ENCODE measurements at places on chromosomes 16 and 17.

DNA sequence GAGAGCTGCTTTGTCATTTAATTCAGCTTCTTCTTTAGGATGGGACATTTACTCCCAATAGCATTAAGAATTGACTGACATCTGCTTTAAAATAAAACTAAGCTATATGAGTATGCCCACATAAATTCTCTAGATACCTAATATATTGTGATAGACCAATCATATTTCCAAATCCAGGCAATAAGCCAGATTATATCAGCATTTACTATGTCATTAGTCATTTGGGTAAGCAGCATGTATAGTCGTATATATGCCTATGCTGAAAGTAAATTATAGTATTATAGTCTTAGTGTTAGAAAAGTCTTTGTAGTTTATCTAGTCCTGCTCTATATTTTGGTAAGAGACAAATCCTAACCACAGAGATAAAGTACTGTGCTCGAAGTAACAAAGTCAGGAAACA is 958.1 kb downstream of the KCNJ2 start:
- no peak for DNase-seq

- no peak for DNase-seq
These were observed 369.2 kb downstream of the CDH13 start for GRCh38 chr16:82995924-82996441.

DNA sequence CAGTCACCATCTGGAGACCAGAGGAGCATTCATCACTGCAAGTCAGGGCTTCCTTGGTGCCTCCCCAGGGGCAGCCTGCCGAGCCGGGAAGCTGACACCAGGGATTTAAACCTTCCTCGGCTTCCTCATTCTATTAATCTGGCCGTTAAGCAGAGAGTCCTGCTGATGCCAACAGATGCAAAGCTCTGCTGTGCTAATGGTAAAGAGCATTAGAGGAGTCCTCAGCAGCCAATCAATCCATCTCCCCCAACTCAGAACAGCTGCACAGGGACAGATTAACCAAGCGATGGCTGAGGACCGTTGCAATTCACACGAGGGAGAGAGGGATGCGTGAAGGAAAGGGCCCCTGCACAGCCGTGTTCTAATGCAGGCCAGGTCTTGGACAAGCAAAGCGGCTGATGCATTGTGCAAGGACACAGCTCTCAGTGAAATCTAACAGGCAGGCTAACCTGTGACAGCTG is 116.6 kb downstream of the XYLT1 start:
- DNase-seq, result no peak

GRCh38 chr16:57152096-57153093 is 33.4 kb downstream of the PSME3IP1 start:
- peak; percentile 82 for DNase-seq

DNA sequence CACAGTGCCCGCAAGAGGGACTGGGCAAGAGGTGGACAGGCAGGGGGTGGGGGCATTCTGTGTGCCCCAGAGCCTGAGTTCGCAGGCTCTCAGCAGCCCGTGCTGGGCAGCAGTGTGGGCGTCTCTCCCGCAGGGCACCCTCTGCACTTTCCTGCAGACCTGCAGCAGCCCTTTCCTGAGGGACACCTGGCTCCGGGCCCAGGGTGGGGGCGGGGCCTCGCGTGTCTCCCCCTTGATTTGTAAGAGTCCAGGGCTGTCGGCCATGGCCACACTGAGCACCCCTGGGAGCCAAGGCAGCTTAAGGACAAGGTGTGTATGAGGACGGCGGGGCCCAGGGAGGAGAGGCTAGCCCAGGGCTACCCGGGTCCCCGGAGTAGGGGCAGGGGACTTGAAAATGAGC is 33.4 kb upstream of the SLC38A10 start:
- DNase-seq, result peak; percentile 14

DNA sequence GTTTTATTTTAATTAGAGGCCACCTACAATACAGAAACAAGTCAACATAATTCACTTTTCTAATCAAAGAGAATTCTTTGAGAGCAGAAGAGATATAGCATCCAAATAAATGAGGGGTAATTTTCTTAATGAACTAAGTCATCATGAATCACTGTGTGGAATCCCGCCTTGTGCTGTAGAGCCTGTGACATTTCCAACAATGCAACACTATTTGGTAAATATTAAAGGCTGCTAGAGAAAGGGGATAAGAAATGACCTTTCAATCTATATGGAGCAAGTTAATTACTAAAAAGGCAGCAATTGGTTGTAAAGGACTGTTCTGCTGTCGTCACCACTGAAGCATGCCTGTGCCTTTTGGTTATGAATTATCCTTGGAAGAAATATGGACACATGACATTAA is 345.7 kb upstream of the MAF start:
- no peak for DNase-seq

DNA sequence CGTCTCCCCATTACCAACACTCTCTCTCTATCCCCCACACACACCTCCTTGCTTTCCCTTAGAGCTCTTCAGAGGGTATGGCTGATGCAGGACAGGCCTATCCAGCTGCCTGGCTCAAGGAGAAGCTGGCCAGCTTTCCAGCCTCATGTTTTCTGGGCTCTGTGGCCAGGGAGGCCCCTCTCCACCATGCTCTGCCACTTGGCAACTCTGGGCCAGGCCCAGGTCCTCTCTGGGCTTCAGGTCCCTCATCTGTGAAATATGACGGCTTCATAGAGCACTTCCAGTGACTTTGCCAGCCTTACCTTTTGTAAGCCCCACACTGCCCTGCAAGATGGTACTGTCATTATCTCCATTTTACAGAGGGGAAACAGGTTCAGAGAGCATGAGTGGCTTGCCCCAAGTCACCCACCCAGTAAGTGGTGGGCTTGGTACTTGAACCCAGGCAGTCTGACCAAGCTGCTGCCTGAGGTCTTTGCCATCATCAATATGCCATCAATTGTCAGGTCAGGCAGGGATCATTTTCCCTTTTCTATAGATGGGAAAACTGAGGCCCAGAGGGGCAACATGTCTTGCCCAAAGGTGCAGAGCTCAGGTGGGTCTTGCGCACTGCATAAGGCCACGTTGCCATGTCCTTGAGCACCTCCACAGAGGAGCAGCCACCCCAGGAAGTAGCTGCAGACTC is 548 bp upstream of the ADGRG5 start:
- DNase-seq, result no peak

DNA sequence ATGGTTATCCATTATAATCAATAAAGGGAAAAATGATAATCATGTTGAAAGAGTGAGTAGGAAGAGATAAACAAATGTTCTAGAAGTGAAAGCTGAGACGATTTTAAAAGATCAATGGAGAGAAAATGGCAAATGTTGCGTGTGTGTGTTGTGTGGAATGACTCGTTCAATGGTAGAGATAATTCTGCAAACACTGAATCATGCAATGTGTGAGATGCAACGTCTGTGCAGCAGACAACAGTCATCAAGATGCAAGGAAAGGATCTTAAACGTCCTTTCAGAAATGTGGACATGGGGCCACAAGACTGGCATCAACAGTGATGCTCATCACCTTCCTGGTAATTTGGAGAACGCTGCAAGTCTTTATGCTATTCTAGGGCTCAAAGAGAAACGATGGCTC is 124.4 kb downstream of the CDYL2 start:
- DNase-seq, result no peak

DNA sequence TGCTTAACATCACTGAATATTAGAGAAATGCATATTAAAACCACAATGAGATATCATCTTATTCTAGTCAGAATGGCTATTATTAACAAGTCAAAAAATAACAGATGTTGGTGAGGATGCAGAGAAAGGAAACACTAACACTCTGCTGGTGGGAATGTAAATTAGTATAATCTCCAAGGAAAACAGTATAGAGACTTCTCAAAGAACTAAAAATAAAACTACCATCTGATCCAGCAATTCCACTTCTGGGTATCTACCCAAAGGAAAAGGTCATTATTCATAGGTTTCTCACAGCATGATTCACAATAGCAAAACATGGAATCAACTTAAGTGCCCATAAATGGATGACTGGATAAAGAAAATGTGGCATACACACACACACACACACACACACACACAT is 166.4 kb downstream of the CEP112 start:
- no peak for DNase-seq

DNA sequence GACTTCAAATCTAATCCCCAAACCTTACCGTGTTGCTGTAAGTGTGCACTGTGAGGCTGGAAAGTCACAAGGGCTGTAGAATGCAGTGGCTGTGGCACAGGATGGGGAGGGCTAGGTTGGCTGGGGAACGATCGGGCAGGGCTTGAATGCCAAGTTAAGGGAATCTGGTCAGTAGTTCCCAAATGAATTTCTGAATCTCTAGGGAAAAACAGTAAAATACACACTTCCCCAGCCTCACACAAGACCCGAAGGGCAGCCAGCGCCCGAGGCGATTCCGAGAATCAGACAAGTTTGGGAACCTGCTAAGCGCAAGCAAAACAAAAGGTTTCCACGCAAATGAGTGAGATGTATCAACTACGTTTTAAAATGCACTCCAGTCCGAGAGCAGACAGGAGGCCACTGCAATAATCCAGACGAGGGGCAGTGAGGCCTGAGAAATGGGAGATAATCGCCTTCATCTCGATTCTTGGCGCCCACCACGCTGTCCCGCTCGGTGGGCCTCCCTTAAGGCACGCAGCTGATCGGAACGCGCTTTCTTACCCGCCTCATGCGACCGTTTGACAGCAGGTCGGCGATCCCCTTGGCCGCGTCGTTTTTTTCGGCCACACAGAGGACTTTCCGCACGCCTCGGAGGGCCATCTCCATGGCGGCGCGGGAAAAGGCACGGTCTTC is 599 bp downstream of the TOP3A start:
- no peak for DNase-seq

GRCh38 chr17:40309031-40309948 is at the start of gene RARA:
TSS of gene RARA (plus strand) at chr17:40309180. CDS start at chr17:40331219, 22,039 bp downstream.
- peak; percentile 32 for DNase-seq

- no peak for DNase-seq
These were observed 20.1 kb downstream of the MPRIP start for GRCh38 chr17:17062356-17062755.

DNA sequence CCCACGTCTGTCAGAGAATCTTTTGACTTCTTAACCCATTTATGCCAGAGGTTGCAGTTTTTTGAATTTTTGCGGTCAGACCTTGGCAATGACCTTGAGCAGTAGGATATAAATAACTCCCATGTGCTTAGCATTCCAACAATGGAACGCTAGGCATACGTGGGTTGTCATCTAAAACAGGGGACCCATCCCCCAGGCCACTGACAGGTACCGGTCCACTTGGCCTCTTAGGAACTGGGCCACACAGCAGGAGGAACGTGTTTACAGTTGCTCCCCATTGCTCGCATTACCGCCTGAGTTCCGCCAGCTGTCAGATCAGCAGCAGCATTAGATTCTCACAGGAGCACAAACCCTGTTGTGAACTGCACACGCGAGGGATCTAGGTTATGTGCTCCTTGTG is 76.8 kb upstream of the LGALS9 start:
- no peak for DNase-seq

- no peak for DNase-seq
These were observed 502.4 kb upstream of the CDH11 start for GRCh38 chr16:65624229-65624628.

DNA sequence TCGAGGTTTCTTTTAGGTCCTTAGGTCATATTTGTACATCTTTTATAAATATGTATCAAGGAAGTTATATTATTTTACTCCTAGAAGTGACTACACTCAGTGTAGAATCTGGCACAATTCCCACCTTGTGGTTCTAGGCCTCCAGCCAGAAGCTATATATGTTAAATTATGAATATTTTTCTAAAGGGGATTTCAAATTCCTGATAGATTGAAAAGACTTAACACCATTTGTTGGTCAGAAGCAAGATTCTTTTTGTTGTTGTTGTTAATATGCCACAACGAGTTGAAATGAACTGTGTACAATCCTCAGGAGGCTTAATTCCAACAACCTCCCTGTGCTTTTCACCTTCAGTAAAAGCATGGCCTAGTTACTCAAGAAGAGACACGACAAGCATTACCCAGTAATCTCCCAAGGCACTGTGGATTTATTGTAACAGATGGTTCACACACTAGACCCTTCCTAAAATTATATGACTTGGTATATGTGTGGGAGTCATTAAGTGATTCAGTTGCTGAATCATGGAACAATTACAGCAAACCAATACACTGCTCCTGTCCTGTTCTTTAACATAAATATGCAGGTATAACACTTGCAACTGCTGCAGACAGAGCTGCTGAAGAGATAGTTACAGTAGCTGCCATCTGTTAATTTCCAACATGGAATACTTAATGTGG is 964.4 kb upstream of the GOT2 start:
- peak; percentile 6 for DNase-seq

GRCh38 chr17:27402943-27403342 is 53.3 kb upstream of the KSR1 start:
- DNase-seq, result no peak

GRCh38 chr17:58382108-58382871 is 30.3 kb upstream of the SUPT4H1 start:
- DNase-seq, result no peak

GRCh38 chr16:20673882-20674683 is 23.4 kb downstream of the ACSM1 start:
- peak; percentile 31 for DNase-seq

GRCh38 chr16:54977211-54977610 is 46.5 kb downstream of the IRX5 start:
- DNase-seq, result no peak

DNA sequence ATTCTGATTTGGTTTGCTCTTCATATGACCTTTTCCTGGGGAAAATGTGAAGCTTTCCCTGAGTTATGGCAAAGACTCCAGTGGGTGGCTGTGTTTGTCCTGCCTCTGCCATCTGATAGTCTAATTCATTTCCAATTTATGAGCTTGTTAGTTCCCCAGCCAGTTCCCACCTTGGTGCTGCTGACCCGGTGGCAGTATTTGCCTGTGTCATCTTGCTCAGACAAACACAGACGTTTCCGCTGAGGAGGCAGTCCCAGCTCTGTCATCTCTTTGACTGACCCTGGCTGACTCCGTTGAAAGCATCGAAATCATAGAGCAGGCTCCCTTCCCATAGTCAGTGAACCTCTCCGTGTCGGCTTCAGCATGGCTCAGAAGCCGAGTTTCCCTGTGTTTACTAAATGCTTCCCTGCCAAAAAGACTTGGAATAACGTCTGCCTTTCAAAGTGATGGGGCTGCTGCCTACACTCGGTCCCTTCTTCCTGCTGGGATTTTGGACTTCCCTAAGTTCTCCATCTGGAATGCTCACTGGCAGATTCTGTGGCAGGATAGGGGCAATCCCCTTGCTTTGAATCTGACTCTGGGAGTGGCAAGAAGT is 538.3 kb downstream of the NPIPA7 start:
- no peak for DNase-seq

DNA sequence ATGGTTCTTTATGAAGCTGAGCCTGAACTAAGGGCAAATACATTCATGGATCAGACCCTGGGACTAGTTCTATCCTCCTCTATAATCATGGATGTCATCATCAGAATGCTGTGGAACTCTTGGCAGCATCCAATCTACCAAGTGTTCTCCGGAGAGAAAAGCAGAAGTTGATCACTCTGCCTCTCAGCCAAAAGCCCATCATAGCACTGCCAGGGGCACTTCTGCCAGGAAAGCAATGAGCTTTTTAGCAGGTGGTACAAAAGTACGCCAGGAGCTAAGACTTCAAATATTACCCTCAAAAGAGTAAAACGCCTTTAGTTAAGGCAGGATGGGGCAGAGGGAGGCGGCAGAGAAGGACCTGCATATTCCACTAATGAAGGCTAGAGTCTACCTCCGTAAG is 279.0 kb downstream of the SLC39A11 start:
- DNase-seq, result no peak

- DNase-seq, result peak; percentile 4
These were observed 91.2 kb upstream of the TNRC6C start for GRCh38 chr17:77867308-77867781.

Data from DMS79 treated with DMSO at 0.1 percent for 48 hours (cell line).